ENCODE measurements at places on chromosomes 12 and 14.
A peak's percentile ranks its signal among the peaks of the same experiment; 100 is the strongest.

- peak; percentile 67 for DNase-seq
These were observed at the start of gene HIP1R for GRCh38 chr12:122834921-122835749. TSS of gene HIP1R (plus strand) at chr12:122835457. CDS start at chr12:122835551, 94 bp downstream.

GRCh38 chr12:64494998-64495729 lies 43.2 kb downstream of the TBK1 start:
- peak; percentile 5 for DNase-seq

- no peak for DNase-seq
These were observed 859.1 kb upstream of the FLRT2 start for GRCh38 chr14:84670796-84671195.

GRCh38 chr12:95200128-95200894 lies 17.0 kb downstream of the FGD6 start:
- no peak for DNase-seq

DNA sequence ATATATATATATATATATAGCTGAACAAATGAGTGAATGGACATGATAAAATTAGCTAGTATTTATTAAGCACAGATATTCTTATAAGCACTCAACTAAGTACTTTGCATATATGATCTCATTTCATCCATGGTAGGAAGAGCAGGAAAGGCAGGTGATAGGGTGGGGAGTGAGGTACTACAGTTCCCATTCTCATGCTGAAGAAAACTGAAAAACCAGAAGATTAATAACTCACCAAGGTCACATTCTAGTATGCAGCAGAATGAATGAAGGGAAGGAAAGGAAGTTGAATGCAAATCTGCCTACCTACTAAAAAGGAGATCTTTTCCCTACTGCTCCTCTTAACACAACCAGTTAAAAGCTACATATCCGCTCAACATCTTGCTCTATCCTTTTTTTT lies 298.1 kb upstream of the TMPO start:
- DNase-seq = no peak

GRCh38 chr12:1737652-1738286 lies 46.9 kb downstream of the ADIPOR2 start:
- no peak for DNase-seq

GRCh38 chr12:116959845-116960514 lies 49.2 kb downstream of the FBXW8 start:
- DNase-seq = peak; percentile 8

DNA sequence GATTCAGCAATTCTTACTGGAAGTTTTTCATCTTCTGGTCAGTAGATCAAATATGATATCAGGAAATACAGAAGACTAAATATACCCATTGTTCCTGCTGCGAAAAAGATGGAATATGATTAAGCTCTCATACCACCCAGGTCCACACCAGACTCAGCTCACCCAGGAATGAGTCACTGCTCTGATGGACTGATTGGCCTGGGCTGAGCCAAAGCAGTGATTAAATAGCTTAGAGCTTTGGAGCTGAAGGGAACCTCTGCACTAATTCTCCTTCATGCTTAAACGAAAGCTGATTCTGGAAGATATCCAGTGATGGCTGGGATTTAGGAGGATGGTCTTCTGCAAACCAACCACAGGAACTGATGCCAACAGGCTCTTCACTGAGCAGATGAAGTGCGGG lies 62.0 kb upstream of the SYT1 start:
- no peak for DNase-seq

DNA sequence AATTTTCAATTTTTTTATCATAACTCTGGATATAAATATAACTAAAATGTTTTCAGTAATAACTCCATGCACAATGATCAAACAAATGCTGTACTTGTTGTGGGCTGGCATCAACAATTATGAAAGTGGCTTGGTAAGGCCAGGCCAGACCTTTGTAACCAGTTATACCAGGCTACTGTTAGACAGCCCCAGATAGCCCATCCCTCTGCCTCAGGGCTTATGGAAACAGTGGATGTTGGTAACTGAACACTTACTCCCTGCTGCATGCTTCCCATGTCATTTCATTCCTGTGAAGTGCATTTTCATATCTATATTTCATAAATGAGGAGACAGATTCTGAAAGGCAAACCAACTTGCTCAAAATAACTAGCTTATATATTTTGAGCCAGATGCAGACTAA lies 195.0 kb downstream of the SYT1 start:
- DNase-seq = no peak

GRCh38 chr12:15155271-15155670 lies 65.9 kb downstream of the RERG start:
- DNase-seq = no peak

DNA sequence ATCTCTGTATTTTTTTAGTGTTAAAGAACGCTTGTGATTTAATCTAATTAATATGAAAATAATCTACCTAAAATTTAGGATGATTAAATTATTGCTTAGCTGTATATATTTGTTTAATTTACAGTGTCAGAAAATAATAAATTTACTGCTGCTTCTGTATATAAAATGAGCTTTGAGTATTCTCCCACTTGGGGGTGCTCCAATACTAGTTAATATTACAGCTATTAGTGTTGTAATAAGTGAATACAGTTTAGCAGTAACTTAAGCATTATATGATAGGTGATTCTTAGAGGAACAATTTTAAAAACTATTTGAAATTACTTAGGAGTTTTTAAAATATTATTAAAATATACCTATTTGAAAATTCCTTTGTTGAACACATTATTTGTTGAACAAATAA lies 62.2 kb downstream of the PAPOLA start:
- no peak for DNase-seq

GRCh38 chr12:100265732-100266584 lies 921 bp downstream of the DEPDC4 start:
- DNase-seq = no peak

- DNase-seq = peak; percentile 28
These were observed 7.2 kb downstream of the ALDH2 start for GRCh38 chr12:111773801-111774551.

DNA sequence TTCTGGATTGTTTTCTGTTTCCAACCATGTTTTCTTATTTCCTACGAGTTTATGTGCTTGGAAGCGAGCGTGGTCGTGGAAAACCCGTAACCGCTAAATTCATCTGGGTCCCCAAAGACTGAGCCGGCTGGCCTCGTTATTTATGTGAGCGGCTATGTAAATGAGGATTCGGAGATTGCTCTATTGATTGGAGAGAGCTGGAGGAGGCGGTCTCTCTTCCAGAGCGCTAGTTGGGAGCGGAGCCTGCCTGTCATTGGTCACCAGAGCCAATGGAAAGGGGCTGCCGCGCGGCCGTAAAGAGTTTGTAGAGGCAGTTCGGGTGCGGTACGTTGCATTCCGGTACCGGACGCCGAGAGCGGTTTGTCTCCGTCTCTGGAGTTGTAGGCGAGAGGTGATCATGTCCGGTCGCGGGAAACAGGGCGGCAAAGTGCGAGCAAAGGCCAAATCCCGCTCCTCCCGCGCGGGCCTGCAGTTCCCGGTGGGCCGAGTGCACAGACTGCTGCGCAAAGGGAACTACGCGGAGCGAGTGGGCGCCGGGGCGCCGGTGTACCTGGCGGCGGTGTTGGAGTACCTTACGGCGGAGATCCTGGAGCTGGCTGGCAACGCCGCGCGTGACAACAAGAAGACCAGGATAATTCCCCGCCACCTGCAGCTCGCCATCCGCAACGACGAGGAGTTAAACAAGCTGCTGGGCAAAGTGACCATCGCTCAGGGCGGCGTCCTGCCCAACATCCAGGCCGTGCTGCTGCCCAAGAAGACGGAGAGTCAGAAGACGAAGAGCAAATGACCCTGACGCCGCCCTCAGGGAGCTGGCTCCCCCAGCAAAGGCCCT lies 29.0 kb downstream of the WBP11 start:
- peak; percentile 94 for DNase-seq

DNA sequence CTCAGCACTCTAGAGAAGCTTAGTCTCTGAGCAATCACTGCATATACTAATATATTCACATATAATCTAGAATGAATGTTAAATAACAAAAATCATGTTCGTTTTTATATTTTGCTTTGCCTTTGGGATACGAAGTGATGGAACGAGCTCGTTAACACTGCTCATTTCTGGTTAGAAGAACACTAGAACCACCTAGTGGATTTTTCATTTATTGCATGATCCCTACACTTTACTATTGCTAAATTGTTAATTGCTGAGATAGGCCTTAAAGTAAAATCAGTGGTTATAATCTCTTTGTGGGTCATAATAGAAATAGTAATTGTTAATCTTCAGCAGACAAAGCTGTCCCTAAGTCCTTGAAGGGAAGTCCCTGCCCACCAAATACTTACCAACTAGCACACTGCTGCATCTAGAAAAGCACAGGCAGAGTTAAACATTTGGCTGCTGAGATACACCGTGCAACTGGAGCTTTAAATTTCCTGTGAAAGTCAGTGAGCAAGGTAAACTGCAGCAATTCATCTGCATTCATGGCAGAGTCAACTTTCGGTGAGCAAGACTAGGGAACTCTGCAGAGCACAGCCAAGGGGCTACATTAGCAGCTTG lies 353.7 kb downstream of the APAF1 start:
- DNase-seq = peak; percentile 22

DNA sequence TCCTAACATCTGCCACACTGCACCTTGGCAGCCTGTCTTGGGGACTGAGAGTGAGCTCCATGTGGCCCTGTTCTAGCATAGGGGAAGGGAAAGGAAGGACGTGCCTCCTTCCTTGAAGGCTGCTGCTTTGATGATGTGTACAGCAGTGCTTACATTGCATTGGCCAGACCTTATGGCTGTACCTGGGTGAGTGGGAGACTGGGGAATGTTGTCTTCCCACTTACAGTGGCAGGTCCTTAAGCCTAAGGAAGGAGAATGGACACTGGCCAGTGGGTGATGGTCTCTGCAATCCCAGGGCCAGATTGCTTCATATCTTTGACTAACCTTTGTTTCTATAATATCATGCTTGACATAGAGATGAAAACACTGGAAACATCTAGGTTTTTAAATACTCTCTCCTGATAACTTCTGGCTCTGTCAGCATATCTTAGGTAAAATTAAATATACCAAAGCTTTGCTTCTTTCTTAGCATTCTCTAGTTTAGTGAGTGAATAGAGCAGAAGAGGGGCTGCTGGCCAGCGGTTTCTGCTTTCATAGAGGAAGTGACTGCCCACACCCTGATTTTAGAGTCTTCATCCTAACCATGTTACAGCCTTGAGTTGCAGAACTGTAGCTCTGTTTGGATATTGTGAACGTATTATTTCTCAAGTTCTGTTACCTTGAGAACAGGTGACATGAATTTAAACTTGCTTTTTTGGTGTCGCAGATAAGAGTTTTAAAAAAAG lies 27.2 kb downstream of the KLC1 start:
- DNase-seq = no peak

DNA sequence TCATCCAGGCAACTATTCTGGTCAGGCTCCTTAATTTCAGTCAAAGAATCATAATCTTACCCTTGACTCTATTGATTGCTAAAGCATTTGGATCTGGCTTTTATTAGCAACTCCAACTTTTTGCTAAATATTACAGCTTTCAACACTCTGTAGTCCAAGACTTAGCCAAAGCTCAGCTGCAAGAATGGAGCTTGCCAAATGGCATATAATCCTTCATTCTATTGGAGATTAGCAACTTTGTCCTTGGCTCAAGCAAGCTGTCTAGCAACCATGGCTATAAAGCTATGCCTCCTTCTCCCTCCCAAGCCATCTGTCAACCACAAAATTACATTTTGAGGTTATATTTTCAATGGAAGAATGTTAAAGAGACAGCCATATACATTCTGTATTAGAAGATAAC lies 23.1 kb upstream of the NID2 start:
- DNase-seq = no peak

DNA sequence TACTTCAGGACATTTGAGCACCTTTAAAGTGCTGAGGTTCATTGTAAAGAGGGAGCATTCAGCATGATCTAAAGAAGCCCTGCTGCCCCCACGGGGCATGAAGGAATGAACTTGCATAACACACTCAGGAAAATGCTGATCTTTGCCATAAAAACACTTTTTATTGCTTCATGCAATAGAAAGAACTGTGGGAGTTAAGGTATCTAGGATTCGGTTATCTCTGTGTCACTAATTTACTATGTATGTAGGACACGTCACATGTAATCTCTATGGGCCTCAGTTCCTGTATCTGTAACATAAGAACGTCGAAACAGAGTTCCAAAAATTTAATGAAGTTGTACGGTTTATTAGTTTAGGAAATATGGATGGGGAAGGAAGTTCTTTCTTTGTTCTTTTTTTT lies 33.0 kb downstream of the BTBD7 start:
- no peak for DNase-seq

All from CD4-positive, alpha-beta T cell treated with Interleukin-12 subunit alpha and Interleukin-12 subunit beta, for 1 hour (primary cell).